Hair follicular keratinocyte (primary cell): ENCODE measurements at places on chromosomes 5 and 9. TPM values are rescaled to one million over a fixed set of nuclear protein-coding genes. Genes with fewer than 3 reads are reported as not detected.

Gene MLANA
- total RNA-seq, result not detected in 2 replicates

Gene PCDHGA12
- total RNA-seq, result 1.6 and 4.0 TPM in 2 replicates

Gene MCIDAS
- 0.27 TPM in 1 of 2 replicates, not detected in the other for total RNA-seq

Gene STKLD1
- total RNA-seq, result 0.19 TPM in 1 of 2 replicates, not detected in the other

Gene FBP2
- not detected in 2 replicates for total RNA-seq

Gene RABGAP1
- 8.7 and 10.3 TPM in 2 replicates for total RNA-seq

Gene C9orf72
- 5.5 and 9.8 TPM in 2 replicates for total RNA-seq

Gene CDK9
- 25.4 and 28.7 TPM in 2 replicates for total RNA-seq

Gene IPO11
- total RNA-seq, result 16.2 and 24.4 TPM in 2 replicates

Gene ZNF608
- total RNA-seq, result 0.95 and 3.5 TPM in 2 replicates

Gene PCDHGB7
- 1.3 and 2.3 TPM in 2 replicates for total RNA-seq

Gene SPATA31D4
- not detected in 2 replicates for total RNA-seq

Gene SURF1
- total RNA-seq, result 28.3 and 37.3 TPM in 2 replicates

Gene OBP2A
- not detected in 2 replicates for total RNA-seq

Gene ADRB2
- total RNA-seq, result 10.6 and 11.9 TPM in 2 replicates

Gene LCN1
- not detected in 2 replicates for total RNA-seq

Gene PCDHA9
- not detected in 2 replicates for total RNA-seq

Gene TAF11L5
- not detected in 2 replicates for total RNA-seq

Gene CAMK4
- 1.0 and 2.9 TPM in 2 replicates for total RNA-seq

Gene NPR3
- total RNA-seq, result 0.08 and 0.15 TPM in 2 replicates

Gene PHF24
- 0.27 and 0.62 TPM in 2 replicates for total RNA-seq

Gene PCDHB3
- under 0.01 TPM in 1 of 2 replicates, not detected in the other for total RNA-seq

Gene LYSMD3
- 9.6 and 10.4 TPM in 2 replicates for total RNA-seq

Gene ABHD17B
- total RNA-seq, result 8.1 and 9.6 TPM in 2 replicates

Gene NMUR2
- not detected in 2 replicates for total RNA-seq

Gene SEMA6A
- 0.11 and 0.39 TPM in 2 replicates for total RNA-seq
